ENCODE measurements at places on chromosomes 1 and 21.

DNA sequence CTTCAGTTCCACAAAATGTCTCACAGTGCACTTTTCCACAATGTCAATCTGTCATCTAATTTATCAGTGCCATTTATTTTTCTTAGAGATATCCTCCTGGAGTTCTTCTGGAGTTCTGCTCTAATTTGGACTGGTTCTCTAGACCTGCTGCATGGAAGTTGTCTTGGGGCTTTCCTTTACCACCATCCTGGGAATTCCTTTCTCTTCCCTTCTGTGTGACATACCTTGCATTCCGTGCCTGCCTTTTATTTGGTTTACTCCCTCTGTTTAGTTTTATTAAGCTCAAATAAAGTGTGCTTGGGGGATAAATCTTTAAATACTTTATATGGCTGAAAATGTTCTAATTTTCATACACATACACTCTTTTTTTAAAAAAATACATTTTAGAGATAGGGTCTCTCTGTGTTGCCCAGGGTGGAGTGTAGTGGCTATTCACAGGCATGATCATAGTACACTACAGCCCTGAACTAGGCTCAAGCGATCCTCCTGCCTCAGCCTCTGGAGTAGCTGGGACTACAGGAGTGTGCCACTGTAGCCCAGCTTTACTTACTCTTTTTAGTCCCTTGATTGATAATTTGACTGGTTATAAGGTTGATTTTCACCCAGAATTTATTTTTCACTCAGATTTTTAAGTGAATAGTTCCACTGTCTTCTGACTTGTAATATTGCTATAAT is 14.4 kb downstream of the MTF2 start:
- DNase-seq: no peak

- DNase-seq: no peak
These were observed 16.3 kb downstream of the ATG4C start for GRCh38 chr1:62800281-62800680.

GRCh38 chr1:207654320-207654719 is 9.4 kb downstream of the CR1L start:
- no peak for DNase-seq

DNA sequence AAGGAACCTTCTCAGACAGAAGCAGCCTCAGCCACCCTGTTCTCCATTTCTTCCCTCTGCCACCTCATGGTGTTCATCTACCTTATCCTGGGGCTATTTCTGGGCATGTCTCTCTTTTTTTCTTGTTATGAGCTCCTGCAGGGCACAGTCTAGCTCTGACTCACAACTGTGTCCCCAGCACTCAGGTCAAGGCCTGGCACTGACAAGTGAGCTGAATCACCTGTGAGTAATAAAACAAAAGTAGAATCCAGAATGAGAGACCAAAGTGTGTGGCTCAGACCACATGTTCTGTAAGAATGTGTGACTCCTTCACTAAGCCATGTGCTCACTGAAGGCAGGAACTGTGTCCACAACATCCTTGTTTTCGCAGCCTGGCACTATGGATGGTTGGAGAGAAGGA is 23.2 kb downstream of the C1orf94 start:
- DNase-seq: no peak

DNA sequence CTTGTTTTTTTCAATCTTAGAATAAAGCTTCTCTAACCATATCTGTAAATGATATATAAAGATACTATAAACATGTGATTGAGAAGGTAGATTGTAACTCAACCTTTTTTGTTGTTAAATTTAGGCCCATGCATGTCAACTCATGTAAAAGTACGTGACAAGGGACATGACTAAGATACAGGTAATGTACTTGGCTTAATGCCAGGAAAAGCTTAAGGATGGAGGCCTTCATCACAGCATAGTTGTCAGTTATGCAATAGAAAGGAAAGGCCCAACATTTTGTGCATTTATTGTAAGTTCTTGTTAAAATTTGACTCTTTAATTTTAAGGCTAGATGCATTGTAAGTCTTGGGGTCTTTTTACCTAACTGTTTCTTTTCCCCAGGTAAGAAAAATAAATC is 305.1 kb downstream of the LTN1 start:
- no peak for DNase-seq

DNA sequence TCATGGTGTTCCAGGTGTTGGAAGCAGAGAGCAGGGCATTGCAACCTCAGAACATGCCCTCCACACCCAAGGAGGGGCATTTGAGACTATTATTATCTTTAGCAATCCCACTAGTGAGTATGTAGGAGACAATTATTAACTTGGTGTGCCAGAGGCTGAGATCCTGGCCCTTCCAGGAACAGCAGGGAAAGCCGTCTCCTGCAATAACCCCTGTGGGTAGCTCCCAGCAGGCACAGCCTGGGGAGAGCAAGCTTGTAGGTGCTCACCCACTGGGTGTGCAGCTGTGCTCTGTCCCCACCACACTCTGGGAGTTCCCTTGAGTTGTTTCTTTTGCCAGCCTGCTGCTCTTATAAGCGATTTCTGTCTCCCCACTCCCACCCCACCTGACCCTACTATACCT is 10.3 kb downstream of the CFAP107 start:
- DNase-seq: no peak

GRCh38 chr1:22290611-22291010 is 147.7 kb upstream of the WNT4 start:
- DNase-seq: no peak

GRCh38 chr1:58333511-58333910 is 213.0 kb downstream of the OMA1 start:
- no peak for DNase-seq

GRCh38 chr1:117661027-117661426 is 55.2 kb downstream of the TENT5C start:
- peak; percentile 33 for DNase-seq

GRCh38 chr1:112954017-112954650 is 1.9 kb downstream of the SLC16A1 start:
- no peak for DNase-seq

All from T-helper 9 cell (primary cell).